ENCODE measurements at places on chromosomes 2 and 18.

GRCh38 chr2:237879058-237879430 is 19.6 kb downstream of the RAMP1 start:
- DNase-seq, result no peak

GRCh38 chr18:62634979-62635630 is 80.2 kb upstream of the PHLPP1 start:
- DNase-seq, result no peak

GRCh38 chr2:196592911-196593881 is 46.3 kb upstream of the CCDC150 start:
- DNase-seq, result peak; percentile 87

GRCh38 chr2:208320686-208321085 is 54.6 kb downstream of the PIKFYVE start:
- DNase-seq, result peak; percentile 88

DNA sequence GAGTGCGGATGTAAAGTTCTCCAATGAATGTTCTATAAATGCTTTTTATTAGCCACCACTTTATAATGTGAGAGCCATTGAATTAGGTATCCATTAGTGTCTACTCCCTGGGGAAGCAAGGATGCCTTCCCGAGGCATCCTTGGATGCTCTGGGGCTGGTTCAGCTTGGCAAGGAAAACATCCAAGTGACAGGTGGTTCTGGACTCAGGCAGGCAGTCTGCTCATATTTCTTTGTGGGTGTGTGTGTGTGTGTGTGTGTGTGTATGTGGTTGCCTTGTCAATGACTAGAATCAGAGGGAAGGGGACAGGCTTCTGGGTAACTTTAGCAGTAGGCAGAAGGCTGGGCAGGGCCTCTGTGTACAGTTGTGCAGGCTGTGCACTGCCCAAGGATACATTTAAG is 149.2 kb downstream of the TSN start:
- no peak for DNase-seq

GRCh38 chr2:106307860-106308259 is 113.8 kb upstream of the UXS1 start:
- DNase-seq, result no peak

GRCh38 chr2:44397447-44398175 is 35.9 kb downstream of the CAMKMT start:
- peak; percentile 72 for DNase-seq

GRCh38 chr2:74847070-74847858 is 13.3 kb downstream of the HK2 start:
- no peak for DNase-seq

DNA sequence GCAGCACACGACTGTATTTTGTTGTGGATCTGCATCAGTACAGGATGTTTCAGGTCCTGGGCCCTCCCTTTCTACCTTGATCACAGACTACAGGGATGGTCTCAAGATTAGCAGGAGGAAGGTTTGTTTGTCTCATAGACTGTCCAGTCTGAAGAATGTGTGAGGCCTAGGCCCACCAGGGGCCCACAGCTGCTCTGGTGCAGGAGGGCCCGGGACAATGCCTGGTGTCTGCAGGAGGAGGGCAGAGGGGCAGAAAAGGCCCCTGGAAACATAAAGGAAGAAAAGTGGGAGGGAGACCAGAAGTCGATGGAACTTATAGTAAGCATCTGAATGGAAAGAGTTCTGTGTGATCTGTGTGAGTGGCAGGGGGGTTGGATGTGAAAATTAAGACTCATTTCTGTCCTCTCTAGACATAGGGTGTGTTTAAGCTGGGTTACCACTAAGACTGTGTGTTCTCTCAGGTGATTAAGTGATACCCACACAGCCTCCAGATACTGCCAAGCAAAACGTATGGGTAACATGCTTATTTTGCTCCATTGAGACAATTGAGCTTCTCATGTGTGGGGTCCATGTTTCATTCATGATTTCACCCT is 33.4 kb upstream of the LPIN2 start:
- no peak for DNase-seq

GRCh38 chr2:37670378-37671008 is 949 bp downstream of the CDC42EP3 start:
- DNase-seq, result peak; percentile 64

DNA sequence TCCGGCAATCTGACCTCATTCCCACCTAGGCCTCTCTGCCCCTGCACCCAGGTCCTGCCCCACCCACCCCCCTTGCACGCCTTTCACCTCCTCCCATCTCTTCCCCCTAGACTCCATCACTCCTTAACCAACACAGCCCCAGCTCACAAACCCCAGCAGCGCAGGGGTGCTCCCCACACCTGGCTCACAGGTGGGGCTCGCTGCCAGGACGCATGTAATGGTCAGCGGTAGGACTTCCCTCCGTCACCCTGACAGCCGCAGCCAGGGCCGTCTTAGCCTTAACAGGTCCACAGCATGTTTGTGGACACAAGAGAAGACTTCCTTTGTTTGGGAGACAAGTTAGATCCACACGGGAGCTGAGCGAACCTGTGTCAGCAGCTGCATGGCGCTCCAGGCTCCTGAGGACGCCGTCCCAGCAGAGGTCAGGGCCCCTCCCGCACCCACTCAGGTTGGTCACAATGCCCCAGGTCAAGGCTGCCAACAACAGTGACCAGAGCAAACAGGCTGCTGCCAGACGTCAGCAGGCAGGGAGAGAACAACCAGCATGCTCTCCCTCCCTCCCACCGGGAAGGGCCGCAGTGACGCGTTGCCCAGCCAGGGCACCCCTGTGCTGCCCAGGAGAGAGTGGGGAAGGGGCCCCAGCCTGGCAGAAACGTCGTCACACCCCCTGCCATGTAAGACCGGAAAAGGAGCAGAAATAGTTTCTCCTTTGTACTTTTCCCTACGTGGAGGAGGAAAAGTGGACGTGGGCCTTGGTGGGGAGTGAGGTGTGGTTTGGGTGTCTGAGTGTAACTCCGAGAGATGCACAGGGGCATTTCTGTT is 68.0 kb downstream of the PXDN start:
- no peak for DNase-seq

- peak; percentile 90 for DNase-seq
These were observed 179.2 kb downstream of the SETBP1 start for GRCh38 chr18:44859751-44860439.

- no peak for DNase-seq
These were observed 224.5 kb downstream of the DLGAP1 start for GRCh38 chr18:4230450-4231168.

GRCh38 chr2:149743842-149744448 is 156.4 kb upstream of the MMADHC start:
- DNase-seq, result peak; percentile 79

GRCh38 chr2:70674636-70675430 is 93.2 kb downstream of the ADD2 start:
- no peak for DNase-seq

- DNase-seq, result no peak
These were observed 100.9 kb downstream of the WDSUB1 start for GRCh38 chr2:159185401-159186130.

GRCh38 chr2:205892251-205892655 is 193.7 kb downstream of the INO80D start:
- peak; percentile 32 for DNase-seq

DNA sequence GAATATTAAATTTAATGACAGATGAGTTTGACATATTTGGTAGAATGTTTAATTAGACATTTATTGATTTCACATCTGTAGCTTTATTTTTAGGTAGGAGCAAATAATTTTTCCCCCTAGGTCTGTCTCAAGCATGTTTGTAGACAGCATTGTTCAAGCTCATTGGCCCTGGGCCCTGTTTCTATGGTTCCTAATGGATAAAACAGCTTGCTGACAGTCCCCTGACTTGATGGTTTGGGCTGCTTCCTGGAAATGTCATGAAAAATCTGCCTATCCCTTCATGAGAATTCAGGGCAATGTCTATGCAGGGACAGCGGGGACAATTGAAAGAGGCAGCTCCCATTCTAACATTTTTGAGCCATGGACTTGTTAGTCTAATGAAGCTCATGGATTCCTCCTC is 14.6 kb upstream of the MEP1B start:
- DNase-seq, result peak; percentile 95

DNA sequence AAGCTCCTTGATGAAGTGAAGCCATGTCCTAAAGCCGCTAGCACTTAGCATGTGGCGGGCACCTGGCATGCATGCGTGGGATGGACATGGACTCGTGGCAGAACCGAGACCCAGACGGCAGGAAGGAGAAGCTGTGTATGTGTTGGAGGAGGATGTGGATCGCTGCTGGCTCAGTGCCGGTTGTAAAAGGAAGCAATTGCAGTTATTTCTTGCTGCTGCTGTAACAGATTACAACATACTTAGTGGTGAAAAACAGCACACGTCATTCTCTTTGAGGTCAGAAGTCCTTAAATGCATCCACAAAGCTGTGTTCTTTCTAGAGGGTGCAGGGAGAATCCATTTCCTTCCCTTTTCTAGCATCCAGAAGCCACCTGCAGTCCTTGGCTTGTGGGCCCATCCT is 74.6 kb downstream of the AGAP1 start:
- no peak for DNase-seq

GRCh38 chr2:42829671-42830440 is 37.5 kb upstream of the HAAO start:
- DNase-seq, result peak; percentile 59

- no peak for DNase-seq
These were observed 36.8 kb downstream of the SPC25 start for GRCh38 chr2:168853471-168853870.

- no peak for DNase-seq
These were observed 23.7 kb downstream of the FAM178B start for GRCh38 chr2:96962567-96963203.

- DNase-seq, result peak; percentile 55
These were observed 238.5 kb downstream of the DYSF start for GRCh38 chr2:71691747-71692441.

DNA sequence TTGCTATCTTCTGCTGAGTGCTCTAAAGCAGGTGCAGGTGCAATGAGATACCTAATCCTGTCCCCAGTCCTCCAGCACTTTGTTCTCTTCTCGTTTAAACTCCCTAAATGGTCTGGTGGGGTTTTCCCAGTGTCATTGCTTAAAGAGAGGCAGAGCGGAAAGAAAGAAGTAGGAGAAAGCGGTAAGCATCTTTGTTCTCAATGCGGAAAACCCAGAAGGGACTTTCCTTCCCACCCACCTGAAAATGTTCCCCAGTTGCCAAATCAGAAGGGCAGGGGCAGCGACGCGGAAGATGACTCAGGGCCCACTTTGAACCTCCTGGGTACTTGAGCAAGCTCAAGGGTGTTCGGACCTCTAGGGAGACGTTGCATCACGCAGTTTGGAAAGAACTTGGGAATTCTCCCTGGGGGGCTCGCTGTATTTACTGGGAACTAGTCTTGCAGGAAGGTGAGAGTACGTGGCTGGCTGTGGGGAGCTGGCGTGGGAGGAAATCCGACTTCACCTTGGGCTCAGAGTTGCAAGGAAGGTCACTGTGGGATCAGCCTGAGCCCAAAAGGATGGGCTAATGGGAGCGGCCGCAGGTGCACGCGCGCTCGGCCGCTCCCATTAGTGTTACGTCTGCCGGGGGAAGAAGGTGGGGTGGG is 589 bp upstream of the SGPP2 start:
- no peak for DNase-seq

DNA sequence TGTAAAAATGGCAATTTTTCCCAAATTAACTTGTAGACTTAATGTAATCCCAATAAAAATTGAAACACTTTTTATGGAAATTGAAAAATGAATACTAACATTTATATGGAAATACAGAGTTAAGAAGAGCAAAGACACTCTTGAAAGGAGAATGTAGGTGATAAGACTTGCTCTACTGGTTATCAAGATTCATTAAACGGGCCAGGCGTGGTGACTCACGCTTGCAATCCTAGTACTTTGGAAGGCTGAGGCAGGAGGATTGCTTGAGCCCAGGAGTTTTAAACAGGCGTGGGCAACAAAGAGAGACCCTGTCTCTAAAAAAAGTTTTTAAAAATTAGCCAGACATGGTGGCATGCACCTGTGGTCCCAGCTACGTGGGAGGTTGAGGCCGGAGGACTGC is 29.5 kb upstream of the ZNF396 start:
- DNase-seq, result no peak

GRCh38 chr2:189982780-189983394 is 79.6 kb downstream of the MSTN start:
- no peak for DNase-seq

DNA sequence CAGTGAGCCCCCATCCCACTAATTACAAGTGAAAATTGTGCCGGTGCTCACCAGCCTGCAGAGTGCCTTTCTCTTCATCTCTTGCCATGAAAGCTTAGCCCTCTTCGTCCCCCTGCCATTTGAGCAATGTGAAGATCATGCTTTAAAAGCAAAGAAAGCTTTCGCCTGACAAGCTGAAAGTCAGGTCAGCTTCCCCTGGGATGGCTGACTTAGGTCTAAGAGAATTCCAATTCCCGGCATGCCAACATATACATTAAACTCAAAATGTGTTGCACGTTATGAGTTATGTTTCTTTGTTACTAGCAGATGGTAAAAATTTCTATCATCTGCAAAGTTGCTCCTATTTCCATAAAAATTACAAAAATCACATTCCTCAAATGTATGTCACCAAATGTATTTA is 129.8 kb downstream of the AFF3 start:
- no peak for DNase-seq

DNA sequence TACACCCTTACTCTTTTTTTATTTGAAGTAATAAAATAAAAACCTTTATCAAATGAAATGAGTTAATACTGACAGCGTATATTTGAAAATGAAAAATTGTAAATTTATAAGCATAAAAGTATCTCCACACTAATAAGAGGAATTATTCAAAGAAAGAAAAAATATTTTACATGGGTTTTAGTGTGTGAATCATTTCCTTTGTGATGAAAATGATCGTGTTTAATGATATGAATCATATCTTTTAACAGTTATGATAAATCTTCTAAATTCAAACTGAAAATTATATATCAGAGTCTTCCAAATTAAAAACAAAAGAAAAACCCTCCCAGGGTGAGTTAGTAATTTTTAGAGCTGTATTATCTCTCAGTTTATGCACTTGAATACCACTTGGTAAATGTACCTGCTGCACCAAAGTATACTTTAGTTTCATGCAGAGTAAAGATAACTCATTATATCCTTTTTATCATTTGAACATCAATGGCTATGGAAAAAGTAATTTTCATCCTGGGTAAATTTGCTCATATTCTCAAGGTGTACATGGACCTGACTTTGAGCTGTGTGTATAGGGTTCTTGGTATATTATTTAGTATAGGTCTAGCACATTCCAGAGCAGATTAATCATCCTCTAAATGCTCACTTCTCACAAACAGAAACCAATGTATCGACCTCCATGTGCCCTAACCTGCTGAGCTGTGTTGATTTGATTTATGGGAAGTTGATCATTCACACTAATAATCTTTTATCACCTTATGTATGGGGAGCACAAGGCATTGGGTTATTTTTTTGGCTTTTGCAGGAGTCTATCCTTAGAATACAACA is 98.7 kb upstream of the VWC2L start:
- no peak for DNase-seq

DNA sequence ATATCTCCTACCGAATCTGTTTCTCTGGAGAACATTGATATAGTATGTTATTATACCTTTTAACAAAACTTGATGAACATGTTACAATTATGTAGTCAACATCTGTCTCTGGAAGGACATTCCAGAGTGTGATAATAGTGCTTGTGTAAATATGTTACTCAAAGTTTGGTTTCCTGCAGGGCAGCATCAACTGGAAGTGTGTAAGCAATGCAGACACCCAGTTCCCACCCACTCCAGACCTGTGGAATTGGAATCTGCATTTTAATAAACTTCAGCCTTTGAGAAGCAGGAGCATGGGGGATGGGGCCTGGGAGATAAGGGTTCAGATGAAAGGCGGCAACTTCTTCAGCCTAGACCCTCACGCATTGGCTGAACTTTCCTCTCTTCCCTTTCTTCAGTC is 398.9 kb downstream of the RND3 start:
- no peak for DNase-seq

GRCh38 chr18:47077111-47077510 is 41.7 kb upstream of the ELOA2 start:
- no peak for DNase-seq

Data from muscle of leg (tissue), 16 donors.